Stimulated activated CD8-positive, alpha-beta memory T cell treated with anti-CD3 and anti-CD28 coated beads, Interleukin-7, amount 100 ng/mL, for 1 hour (primary cell): ENCODE measurements at places on chromosomes 13 and 19.

GRCh38 chr19:12886651-12886968, 391 bp downstream of the KLF1 start:
- DNase-seq = no peak

DNA sequence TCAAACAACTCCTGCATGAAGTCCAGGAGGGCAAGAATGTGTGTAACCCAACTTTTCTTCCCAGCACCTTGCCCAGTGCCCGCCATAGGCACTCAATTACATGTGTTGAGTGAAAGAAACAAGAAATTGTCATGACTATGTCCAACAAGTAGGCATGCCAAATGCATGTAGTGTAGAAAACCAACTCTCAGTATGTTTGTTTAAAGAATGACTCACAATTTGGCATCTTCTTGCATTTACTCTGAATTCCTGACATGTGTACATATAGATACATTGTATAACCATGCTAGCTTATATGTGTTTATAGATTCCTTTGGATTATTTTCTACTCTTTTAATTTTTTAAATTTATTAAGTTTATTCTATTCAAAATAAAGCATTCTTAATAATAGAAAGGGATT, 305.0 kb downstream of the EFNB2 start:
- no peak for DNase-seq

GRCh38 chr13:74280093-74280794, 146.0 kb upstream of the KLF12 start:
- DNase-seq = no peak

GRCh38 chr13:42337808-42338600, 66.1 kb downstream of the AKAP11 start:
- DNase-seq = no peak

GRCh38 chr13:33284031-33284430, 1.5 kb downstream of the STARD13 start:
- DNase-seq = no peak

DNA sequence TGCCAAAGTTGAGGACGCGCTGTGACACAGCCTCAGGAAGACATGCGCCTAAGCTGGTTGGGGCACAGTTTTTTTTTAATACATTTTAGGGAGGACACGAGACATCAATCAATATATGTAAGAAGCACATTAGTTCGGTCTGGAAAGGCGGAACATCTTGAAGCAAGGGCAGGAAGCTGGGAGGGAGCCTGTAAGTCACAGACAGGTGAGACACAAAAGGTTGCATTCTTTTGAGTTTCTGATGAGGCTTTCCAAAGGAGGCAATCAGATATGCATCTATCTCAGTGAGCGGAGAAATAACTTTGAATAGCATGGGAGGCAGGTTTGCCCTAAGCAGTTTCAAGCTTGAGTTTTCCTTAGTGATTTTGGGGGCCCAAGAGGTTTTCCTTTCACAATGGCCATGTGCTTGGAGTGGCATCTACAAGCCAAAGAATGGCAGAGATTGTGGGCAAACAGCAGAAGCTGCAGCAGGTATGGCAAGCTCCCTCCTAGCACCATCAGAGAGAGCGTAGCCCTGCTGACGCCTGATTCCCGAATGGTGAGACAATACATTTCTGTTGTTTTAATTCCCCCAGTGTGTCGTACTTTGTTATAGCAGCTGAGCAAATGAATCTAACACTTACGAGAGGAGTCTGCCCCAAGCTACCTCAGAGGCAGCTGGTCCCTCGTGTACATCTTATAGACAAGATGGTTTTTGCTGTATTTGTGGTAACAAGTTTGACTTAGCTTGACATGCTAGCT, 99.5 kb upstream of the TMTC4 start:
- DNase-seq = no peak

DNA sequence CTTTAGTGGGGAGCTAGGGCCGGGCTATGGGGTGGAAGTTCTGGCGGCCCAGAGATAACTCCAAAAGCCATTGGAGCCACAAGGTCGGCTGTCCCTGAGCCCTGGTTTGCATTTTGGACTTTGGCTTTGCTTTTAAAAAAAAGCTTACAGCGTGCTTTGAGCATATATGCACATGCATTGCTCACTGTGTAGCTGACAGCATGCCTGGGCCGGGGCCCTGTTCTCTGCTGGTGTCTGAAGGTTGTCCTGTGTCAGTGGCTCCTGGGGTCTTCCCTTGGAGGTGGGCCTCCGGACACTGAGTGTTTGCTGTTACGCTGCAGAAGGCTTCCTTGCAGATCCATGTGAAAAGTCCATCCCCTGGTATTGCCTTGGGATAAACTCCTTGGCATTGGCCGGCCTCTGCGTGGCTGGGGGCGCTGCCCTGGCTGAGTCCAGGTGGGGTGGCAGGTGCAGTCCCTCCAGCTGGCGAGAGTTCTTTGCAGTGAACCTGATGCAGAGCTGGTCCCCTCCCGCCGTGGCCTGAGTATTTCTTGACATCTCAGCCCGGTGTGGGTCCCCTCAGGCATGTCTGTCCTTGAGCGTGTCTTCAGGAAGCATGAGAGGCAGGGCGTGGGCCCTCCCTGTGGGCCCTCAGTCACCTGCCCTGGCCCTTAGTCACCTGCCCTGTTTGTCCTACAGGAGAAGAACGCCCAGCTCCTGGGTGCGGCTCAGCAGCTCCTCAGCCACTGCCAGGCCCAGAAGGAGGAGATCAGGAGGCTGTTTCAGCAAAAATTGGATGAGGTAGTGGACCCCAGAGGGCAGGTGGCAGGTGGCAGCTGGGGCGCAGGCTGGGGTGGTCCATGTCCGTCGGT, 23.0 kb downstream of the PLEKHJ1 start:
- no peak for DNase-seq

DNA sequence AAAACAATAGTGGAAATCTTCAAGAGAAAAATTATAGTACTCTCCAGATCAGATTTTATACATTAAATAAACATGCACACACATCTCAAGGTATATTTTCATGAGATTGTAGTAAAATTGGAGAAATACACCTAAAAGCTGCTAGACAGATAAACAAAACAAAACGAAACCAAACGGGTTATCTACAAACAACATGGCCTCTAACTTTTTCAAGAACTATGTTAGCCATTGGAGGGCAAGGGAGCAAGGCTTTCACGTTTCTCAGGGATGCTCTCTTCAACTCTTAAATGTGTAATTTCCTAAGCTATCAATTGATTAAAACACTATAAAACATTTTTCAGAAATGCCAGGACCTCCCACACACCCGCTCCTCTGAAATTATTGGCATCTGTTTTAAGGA, 1262.4 kb upstream of the PCDH20 start:
- no peak for DNase-seq

- no peak for DNase-seq
These were observed 381.7 kb upstream of the ZNF507 start for GRCh38 chr19:31963746-31964145.

DNA sequence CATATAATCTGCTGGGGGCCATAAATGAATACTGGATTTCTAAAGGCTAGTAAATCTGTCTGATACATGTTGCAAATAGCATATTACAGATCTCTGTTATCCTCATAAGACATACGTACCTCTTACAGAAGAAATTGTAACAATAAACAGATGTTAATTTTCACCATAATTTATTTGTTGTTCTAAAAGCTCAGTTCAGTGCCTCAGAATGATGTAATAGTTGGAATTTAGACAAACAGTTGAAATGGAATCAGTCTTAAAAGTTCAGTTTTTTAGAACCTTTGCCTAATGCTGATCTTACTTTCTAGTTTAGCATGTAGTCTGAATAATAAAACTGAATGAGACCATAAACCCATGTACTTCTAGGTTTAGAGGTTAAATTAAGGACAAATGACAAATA, 43.1 kb downstream of the B3GLCT start:
- DNase-seq = no peak

DNA sequence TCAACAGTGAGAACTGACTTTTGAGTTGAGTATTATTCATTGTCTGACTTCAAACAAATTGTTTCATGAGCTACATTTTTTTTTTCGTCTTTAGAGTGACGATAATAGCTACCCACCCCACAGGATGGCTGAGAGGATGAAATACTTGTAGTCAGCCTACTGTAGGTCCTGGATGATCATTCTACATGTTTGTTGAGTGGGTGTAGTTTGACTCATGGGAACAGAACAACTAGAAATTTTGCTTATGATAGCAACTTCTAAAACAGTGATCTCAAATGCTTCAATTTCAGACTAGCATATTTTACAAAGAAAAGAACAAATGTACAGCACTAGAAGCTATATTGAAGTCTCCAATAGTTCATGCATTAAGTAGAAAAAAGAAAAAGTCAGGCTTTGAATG, 651.8 kb downstream of the PCDH9 start:
- DNase-seq = no peak

DNA sequence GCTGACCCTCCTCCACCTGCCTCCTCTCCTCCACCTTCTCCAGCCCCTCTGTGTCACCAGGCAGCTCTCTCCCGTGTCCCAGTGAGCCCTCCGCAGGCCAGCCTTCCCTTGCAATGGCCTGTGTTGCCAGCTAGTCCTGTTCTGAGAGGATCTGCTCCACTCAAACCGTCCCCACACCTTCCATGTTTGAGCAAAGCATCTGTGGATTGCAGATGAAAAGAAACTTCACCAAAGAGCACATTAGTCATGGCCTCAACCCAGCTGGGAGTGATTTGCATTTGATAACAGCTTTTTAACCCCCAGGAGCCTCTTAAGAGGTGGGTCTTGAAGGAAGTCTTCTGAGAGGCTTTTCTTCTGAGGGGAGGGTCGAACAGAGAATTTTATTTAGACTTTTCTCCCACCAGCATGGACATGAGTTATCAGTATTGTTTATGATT, 72.8 kb downstream of the COL4A2 start:
- DNase-seq = no peak

DNA sequence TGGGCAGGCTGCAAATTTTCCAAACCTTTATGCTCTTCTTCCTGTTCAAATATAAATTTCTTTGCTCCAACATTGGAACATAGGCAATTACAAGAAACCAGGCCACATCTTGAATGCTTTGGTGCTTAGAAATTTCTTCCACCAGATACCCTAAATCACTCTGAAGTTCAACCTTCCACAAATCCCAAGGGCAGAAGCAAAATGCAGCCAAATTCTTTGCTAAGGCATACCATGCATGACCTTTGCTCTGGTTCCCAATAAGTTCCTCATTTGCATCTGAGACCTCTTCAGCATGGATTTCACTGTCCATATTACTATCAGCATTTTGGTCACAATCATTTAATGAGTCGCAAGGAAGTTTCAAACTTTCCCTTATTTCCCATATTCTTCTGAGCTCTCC, 130.9 kb downstream of the DIAPH3 start:
- DNase-seq = no peak

DNA sequence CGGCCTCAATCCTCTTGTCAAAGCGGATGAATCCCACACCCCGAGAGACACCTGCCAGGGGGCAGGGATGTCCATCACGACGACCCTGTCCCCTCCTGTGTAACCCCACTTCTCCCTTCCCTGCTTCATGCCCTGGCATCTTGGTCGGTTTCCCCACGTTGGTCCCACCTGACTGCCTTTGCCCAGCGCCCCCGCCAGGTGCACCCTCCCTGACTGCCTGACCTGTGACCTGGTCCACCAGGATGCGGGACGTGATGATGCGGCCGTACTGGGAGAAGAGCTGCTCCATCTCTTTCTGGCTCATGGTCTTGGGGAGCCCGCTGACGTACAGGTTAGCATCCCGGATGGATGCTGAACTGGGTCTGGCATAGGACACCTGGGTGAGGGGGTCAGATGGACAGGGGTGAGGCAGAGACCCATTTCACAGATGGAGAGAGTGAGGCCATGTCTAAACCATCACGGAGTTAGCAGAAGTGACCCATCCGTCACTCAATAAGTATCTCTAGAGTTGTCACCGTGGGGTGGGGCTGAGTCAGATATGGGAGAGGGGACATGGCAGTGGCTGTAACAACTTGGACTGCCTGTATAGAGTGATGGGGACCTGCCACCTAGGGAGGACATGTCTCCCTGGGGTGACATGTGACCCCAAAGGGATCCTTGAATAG, 22.5 kb downstream of the ELAVL3 start:
- DNase-seq = no peak

DNA sequence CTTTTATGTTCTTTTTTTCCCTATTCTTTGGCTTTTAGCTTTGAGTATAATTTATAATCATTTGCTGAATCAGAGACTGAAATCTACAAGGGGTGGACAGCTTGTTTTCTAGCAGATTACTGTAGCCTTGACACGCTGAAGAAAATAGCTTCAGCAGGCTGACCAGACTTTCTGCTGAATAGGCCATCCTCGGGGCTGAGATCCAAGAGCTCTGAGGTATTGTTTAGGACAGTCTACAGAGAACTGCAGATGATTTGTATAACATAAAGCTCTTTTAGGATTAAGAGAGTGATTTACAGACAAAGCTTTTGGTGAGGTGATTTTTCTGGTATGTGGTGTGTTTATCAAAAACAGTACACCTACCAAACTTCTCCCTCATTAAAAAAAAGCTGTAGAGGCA, 16.8 kb downstream of the POLR1D start:
- DNase-seq = no peak

GRCh38 chr13:36418022-36418805, 14.1 kb upstream of the CCNA1 start:
- no peak for DNase-seq

DNA sequence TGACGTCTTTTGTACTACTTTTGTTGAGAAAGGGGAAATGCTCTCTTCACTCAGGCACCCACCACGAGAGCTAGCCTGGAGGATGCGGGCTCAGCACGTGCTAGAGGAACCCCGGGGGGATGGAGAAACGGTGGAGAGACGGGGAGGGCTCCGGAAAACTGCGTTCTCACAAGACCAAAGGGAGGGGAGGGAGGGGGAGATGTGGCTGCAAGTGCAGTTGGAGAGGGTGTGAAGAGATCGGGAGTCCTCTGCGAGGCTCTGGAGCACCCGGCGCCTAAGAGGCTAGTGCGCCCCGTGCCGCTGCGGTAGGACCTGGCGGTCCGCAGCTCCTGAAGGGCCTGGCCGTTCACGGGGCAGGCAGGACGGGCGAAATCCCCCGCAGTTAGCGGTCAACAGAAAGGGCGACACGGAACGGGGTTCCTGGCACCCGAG, 43.4 kb upstream of the XPO4 start:
- DNase-seq = no peak

DNA sequence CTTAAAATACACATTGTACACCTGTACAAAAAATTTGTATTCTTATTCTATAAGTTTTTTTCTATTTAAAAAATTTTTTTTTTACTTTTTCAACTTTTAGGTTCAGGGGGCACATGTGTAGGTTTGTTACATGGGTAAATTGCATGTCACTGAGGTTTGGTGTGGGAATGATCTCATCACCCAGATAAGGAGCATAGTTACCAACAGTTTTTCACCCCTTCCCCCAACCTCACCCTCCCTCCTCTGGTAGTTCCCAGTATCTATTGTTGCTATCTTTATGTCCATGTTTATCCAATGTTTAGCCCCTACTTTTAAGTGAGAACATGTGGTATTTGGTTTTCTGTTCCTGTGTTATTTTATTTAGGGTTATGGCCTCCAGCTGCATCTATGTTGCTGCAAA, 89.9 kb downstream of the CDK8 start:
- DNase-seq = no peak

DNA sequence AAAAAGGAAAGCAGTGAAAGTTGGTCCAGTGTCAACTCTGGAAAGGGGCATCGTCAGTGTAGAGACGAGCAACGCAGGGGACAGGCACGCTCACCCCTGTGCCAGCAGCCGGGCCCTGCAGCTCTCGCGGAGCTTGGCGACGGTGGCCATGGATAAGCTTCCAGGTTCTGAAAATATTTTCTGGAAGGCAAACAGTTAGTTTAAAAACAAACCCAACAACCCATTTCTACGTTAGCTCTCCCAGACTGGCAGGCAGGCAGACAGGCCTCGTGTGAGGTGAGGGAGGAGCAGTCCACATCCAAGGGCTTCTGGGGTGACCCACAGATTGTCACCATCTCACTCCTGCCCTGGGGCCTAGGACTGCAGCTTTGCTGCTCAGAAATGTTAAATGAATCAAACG, 27.4 kb downstream of the LAMP1 start:
- DNase-seq = no peak

GRCh38 chr19:33755099-33756035, 41.3 kb upstream of the KCTD15 start:
- DNase-seq = no peak
